Activated CD8-positive, alpha-beta T cell treated with anti-CD3 and anti-CD28 coated beads, Interleukin-2, amount 10 ng/mL, durations not matched to agents 7 days and 5 days (primary cell): ENCODE measurements at places on chromosomes 2 and 18.

GRCh38 chr2:70938586-70938950 is 2.9 kb downstream of the ATP6V1B1 start:
- no peak for DNase-seq
- H3K36me3 ChIP-seq = no peaks in the 10 kb centered on the region
- no peak overlapping the region for H3K4me3 ChIP-seq
- H3K27ac ChIP-seq = no peak overlapping the region
- H3K4me1 ChIP-seq = no peaks in the 10 kb centered on the region
- H3K27me3 ChIP-seq = peaks cover 23% of the 10 kb centered on the region

DNA sequence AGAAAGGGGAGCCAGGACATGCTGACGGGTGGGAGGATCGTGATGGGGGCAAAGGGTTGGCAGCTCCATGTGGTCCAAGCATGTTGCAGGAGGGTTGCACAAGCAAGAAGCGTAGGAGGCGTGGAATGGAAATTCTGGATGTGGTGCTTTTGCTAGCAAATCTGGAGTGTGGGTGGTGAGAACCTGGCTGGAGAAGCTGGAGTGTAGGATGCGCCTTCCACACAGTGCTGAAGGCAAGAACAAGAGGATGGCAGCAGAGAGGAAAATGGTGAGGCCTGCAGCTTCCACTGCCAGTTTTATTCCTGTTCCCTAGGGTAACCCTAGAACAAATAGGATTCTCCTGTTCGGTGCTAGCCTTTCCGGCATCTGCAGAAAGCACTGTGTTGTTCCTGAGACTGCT is 22.4 kb downstream of the CREG2 start:
- H3K4me3 ChIP-seq = no peak overlapping the region
- H3K4me1 ChIP-seq = peaks cover 25% of the 10 kb centered on the region
- H3K27me3 ChIP-seq = peaks cover 21% of the 10 kb centered on the region

DNA sequence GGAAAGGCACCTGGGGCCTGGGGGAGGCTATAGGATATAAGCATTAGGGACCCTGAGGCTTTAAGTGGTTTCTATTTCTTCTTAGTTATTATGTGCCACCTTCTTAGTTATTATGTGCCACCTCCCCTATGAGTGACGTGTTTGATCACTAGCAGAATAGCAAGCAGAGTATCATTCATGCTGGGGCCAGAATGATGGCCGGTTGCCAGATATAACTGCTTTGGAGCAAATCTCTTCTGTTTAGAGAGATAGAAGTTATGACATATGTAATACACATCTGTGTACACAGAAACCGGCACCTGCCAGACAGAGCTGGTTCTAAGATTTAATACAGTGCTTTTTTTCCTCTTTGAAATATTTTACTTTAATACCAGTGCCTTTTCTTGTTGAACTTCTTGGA is 29.4 kb downstream of the LIPG start:
- no peak for DNase-seq
- H3K36me3 ChIP-seq = no peaks in the 10 kb centered on the region
- H3K27me3 ChIP-seq = peaks cover 2% of the 10 kb centered on the region
- no peak overlapping the region for H3K27ac ChIP-seq

GRCh38 chr18:27674411-27674810 is 489.3 kb upstream of the CHST9 start:
- H3K27me3 ChIP-seq = no peaks in the 10 kb centered on the region
- DNase-seq = no peak
- no peaks in the 10 kb centered on the region for H3K4me1 ChIP-seq
- H3K27ac ChIP-seq = no peak overlapping the region
- H3K4me3 ChIP-seq = no peak overlapping the region

GRCh38 chr2:203401-203800 is 60.4 kb downstream of the SH3YL1 start:
- DNase-seq = no peak
- no peaks in the 10 kb centered on the region for H3K36me3 ChIP-seq
- no peaks in the 10 kb centered on the region for H3K4me1 ChIP-seq
- H3K27me3 ChIP-seq = no peaks in the 10 kb centered on the region

GRCh38 chr18:40437517-40437916 is 1517.5 kb upstream of the PIK3C3 start:
- H3K4me3 ChIP-seq = no peak overlapping the region
- H3K36me3 ChIP-seq = no peaks in the 10 kb centered on the region
- H3K27me3 ChIP-seq = no peaks in the 10 kb centered on the region
- no peak overlapping the region for H3K27ac ChIP-seq
- H3K4me1 ChIP-seq = no peaks in the 10 kb centered on the region

DNA sequence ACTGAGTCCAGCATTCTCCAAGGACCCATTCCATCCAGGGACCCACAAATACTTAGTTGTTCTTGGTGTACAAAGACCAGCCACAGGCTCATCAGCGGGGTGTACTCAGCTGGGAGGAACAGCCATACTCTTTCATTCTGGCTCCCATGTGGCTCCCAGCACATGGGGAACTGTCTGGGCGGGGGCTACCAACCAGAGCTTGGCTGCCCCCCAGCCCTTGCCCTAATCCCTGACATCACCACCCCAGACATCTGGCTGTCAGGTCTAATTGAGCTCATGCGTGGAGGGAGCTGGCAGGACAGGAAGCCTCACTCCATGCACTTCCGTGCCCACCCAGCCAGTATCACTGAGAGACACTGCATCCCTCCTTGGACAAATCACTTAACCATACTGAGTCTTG is 283.6 kb downstream of the DYSF start:
- H3K27me3 ChIP-seq = no peaks in the 10 kb centered on the region
- no peaks in the 10 kb centered on the region for H3K36me3 ChIP-seq
- DNase-seq = no peak

DNA sequence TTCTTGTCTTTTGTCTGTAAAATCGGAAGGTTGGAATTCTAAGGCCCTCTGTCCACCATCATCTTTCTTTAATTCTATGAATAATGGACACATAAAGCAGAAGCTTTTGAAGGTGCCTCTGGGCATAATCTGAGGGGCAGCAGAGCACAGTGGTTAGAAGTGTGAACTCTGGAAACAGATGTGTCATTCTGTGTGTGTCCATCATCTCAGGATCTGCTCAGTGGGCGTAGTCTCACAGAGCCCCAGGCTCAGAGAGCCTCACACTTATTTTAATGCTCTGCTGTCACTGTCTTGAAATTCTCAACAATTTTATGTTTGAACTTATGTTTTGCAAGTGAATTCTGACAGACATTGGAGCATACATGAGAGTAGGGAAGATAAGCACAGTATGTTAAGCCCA is 31.0 kb upstream of the CCDC93 start:
- H3K4me3 ChIP-seq = no peak overlapping the region
- H3K4me1 ChIP-seq = peaks cover 3% of the 10 kb centered on the region
- H3K36me3 ChIP-seq = no peaks in the 10 kb centered on the region
- H3K27me3 ChIP-seq = peaks cover 41% of the 10 kb centered on the region
- DNase-seq = no peak
- H3K27ac ChIP-seq = no peak overlapping the region

- no peak overlapping the region for H3K27ac ChIP-seq
- no peaks in the 10 kb centered on the region for H3K27me3 ChIP-seq
- H3K4me1 ChIP-seq = peaks cover 29% of the 10 kb centered on the region
- DNase-seq = no peak
These were observed 23.4 kb downstream of the MBD5 start for GRCh38 chr2:148044322-148044721.

GRCh38 chr2:86186431-86186830 is 8.8 kb downstream of the IMMT start:
- no peak for DNase-seq
- peak overlapping the region; percentile 58 for H3K4me3 ChIP-seq
- H3K36me3 ChIP-seq = peaks cover 48% of the 10 kb centered on the region
